ENCODE measurements at places on chromosomes 1 and 21.

GRCh38 chr1:172203135-172203823, 217.2 kb upstream of the C1orf105 start:
- DNase-seq = no peak

DNA sequence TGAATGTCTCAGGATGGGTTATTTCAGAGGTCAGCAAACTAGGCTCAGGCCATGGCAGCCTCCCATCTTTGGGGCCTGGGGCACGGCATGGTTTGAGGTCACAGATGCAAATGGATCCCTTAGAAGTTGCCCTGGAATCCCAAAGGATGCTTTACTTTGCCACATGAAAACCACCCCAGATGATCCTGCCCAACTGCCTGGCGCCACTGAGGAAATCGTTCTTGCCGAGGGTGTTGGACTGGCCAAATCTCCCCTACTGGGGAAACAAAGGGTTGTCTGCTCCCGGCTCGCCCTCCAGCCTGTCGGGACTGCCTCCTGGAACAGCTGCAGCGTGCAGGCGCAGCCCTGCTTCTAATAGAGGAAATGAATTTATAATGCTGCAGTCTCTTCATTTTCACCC, 173.0 kb upstream of the LMO4 start:
- no peak for DNase-seq

DNA sequence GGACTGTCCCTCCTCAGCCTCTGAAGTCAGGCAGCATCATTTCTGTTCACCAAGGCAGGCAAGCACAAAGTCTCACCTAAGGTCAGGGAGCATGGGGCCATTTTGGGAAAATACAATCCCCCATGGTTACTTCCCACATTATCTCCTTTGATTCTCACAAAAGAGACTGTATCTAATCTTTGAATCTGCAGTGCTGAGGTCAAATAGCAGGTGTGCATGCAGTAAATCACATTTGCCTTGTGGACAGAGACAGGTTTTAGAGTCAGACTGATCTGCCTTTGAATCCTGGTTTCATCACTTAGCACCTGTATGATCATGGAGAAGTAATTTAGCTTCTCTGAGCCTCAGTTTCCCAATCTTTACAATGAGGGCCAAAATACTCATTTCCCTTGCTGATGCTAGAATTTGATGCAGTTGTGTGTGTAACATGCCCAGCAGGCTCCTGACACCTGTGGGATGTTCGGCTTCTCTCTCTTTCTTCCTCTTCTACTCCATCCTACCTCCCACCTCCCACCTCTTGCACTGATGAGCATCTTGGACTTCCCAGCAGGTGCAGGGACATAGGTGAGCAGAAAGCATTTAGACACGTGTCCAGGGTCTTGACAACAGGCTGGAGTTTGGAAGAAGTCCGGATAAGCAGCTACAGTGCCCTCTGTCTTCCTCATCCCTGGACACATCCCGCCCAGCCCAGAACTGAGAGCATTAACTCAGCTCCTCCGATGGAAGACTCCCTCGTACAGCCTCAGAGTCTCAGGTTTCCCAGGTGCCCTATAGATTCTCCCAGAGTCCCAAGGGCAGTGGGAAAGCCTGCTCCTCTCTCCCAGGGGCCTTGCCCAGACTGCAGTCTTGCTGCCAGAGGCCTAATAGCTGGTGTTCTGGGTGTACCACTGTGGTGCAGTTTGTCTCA, 18.9 kb downstream of the NENF start:
- no peak for DNase-seq

DNA sequence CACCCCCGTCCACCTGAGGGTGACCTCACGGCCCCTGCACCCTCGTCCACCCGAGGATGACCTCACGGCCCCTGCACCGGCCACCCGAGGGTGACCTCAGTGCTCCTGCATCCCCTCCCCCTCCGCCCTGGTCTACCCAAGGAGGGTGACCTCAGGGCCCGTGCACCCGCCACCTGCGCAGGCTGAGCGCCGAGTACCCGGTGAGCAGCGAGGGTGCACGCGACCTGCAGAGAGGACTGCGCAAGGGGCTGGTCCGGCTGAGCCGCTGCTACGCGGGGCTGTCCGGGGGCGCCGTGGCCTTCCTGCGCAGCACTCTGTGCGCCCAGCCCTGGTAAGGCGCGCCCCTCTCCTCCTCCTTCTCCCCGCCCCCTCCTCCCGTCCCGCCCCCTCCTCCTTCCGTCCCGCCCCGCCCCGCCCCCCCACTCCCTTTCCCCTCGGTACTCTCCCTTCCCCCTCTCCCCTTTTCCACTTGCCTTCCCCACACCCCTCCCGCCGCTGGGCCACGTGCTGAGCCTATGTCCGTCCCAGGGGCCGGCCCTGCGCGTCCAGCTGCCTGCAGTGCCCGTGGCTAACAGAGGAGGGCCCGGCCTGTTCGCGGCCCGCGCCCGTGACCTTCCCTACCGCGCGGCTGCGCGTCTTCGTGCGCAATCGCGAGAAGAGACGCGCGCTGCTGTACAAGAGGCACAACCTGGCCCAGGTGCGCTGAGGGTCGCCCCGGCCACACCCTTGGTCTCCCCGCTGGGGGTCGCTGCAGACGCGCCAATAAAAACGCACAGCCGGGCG, 28.4 kb downstream of the TRIM11 start:
- no peak for DNase-seq

DNA sequence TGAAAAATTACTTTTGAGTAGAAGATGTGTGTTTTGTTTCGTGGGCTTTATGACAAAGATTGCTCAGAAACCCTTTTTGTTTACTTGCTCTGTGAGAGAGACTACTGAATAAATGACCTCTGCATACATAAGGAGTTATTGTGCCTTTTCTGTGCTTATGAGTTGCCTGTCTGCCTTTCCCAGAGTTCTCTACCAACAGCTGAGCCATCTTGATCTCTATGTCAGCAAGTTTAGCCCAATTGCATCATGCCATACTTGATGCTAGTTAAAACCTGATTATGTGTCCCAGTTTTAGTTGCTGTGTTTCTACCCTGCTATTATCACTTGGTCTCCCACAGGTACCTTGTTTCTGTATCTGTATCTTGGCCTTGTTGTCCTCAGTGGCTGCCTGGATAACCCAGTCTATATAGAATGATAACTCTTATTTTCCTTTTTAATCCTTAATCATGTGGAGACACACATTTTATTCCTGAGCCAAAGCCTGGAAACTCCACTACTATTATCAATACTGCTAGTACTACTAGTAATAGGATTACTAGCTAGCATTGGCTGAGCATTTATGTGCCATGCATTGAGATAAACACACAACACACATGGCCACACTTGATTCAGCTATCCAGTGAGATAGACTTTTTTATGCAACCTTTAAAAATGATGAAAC, 28.7 kb upstream of the GNG12 start:
- no peak for DNase-seq

DNA sequence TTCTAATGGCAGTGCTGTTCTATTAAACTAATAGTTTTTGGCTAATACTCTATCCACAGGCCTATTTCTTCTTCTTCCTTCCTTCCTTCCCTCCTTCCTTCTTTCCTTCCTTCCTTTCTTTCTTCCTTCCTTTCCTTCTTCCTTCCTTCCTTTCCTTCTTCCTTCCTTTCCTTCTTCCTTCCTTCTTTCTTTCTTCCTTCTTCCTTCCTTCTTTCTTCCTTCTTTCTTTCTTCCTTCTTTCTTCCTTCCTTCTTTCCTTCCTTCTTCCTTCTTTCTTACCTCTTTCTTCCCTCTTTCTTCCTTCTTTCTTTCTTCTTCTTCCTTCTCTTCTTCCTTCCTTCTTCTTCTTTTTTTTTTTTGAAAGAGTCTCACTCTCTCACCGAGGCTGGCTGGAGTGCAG, 31.7 kb downstream of the CCDC190 start:
- DNase-seq = no peak
